CD4-positive, alpha-beta T cell treated with Interleukin-15 for 1 hour (primary cell): ENCODE measurements at places on chromosomes 4 and X.

DNA sequence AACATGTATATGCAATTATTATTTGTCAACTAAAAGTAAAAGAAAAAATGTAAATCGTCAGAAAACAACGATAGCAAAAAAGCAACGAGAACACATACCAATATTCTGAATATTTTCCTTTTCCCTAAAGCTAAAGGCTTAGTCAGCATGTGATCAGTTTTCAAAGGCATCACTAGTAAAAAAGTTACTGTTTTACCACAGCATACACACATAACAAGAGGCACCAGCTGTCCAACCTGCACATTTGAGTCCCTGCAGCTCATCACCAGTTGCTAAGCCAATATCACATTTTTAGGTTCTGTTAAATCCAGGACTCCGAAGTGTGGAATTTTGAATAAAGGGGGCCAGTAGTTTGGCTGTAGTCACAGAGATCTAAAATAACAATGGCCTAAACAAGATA lies 203.8 kb downstream of the ADGRA3 start:
- no peak for DNase-seq

GRCh38 chr4:156764145-156764544 lies 207.5 kb downstream of the PDGFC start:
- no peak for DNase-seq

DNA sequence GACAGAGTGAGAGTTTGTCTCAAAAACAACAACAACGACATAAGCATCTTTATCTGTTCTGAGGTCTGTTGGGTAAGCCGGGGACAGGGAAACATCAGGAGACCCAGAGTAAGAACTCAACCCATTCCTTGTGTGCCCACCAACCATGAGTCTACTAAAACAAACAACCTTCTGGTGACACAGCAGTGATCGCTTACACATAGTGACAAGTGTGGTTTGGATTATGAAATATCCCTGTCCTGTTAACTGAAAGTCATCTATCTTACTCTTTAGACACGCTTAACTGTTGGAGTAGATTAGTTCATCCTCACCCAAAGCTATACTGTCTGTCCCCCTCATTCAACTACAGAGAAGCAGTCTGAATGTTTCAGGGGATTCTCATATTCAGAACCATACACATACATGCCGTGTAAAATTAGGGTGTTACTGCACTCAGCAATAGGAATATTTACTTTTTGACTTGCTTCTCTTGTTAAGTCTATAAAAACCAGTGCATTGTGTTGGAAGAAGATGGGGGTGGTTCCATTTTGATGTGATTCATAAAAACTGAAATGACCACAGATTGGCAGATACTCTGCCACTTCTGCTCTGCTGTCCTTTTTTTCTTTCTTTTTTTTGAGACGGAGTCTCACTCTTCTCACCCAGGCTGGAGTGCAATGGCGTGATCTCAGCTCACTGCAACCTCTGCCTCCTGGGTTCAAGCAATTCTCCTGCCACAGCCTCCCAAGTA lies 27.4 kb downstream of the PHKA2 start:
- no peak for DNase-seq

DNA sequence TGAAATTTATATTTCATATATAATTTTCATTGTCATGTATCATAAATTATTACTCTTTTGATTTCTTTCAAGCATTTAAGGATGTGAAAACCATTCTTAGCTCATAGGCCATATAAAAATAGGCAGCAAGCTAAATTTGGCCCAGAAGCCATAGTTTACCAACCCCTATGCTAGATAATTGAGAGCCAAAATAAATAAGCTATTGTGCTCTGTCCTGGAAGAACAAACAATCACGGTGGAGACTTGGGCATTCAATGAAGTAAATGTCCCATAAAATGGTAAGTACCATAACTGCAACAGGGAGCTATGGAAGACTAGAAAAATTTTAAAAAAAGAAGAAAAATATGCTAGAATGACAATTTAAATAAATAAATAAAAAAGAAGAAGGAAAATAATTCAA lies 60.9 kb upstream of the PACRGL start:
- no peak for DNase-seq

- no peak for DNase-seq
Observed at GRCh38 chrX:3317191-3317718, 29.2 kb downstream of the MXRA5 start.

GRCh38 chr4:52946855-52947254 lies 84.7 kb downstream of the RASL11B start:
- no peak for DNase-seq

DNA sequence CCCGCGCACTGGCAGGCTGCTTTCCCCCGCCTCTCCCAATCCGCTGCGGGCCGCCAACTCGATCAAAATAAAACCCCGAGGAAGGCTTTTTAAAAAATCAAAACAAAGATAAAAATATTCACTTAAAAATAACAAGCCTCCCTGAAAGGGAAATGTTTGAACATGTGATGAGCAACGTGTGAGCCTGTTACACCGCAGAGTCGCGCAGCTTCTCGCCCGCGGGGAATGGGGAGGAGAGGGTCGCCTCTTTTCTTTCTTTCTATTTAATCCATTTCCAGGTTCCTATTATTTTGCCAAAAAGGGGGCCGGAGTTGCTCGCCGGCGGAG lies 326.0 kb upstream of the F9 start:
- DNase-seq: no peak

DNA sequence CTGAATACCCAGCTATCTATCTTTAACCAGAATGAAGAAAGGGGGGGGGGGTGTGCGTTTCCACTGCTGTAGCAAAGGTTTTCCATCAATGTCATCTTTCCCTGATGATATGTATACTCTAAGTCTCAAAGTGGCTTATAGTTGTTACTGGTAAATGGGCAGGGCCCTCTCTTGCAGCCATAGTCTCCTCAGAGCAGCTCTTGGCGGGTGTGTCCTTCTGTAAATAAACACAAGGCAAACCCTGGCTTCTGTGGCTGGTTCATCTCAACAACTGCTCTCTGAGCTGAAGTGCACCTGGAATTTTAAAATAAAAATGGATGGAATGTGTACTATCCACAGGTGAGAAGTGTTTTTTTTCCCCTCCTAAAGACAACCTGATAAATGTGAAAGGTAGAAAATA lies 57.5 kb upstream of the SCML1 start:
- DNase-seq: no peak

GRCh38 chrX:110514509-110514908 lies 155.9 kb downstream of the RTL9 start:
- DNase-seq: no peak

DNA sequence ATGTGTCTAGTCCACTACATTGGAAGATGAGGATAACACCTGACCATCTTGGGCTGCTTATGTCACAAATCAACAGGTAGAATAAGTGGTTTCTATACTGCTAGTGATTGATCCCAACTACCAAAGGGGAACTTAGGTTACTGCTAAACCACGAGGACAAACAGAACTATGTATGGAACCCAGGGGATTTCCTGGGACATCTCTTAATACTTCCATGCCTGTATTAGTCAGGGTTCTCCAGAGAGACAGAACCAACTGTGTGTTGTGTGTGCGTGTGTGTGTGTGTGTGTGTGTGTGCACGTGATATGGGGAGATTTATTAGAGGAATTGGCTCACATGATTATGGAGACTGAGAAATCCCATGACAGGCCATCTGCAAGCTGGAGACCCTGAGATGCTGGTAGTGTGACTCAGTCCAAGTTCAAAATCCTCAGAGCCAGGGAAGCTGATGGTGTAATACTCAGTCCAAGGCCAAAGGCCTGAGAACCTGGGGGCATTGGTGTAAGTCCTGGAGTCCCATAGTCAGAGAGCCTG lies 16.2 kb upstream of the AFF1 start:
- peak; percentile 26 for DNase-seq

- no peak for DNase-seq
Observed at GRCh38 chr4:161336016-161336530, 827.7 kb downstream of the FSTL5 start.

DNA sequence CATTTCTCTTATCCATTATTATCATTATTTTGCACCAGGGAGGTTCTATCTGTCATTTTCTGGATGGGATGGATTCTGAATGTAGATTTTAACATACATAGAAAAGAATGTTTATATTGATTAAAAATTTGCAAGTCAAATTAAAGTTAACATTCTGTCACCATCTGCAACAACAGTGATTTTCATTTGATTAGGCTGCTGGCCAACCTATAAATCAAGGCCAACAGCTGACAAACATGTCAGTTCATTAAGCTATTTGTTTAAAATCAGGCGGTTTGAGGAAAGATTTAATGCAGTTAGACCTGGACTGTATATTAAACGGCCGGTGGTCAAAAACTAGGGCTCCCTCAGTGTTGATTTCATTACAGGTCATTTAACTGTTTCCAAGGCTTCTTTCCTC lies 109.5 kb upstream of the CBR4 start:
- no peak for DNase-seq

GRCh38 chr4:138555584-138555983 lies 313.4 kb upstream of the SLC7A11 start:
- no peak for DNase-seq

GRCh38 chr4:54395013-54395527 lies 166.0 kb downstream of the PDGFRA start:
- DNase-seq: no peak

- DNase-seq: no peak
Observed at GRCh38 chr4:152677117-152677516, 2.7 kb downstream of the TMEM154 start.

DNA sequence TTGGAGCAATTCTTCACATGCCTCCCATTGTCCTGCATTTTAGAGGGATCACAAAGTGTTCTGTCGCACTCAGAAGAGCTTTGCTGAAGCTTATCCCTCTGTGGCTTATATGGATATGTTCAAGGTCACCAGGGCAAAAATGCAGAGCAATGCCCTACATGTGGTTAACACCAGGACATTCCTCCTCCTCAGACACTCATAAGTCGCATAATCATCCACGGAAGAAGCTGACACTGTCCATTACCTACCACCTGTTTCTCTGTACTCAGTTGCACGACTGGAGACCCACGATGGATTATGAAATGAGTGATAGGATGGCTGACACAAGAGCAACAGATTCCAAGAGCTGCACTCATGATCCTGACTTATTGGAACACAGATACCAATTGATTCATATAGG lies 68.7 kb upstream of the PRDX4 start:
- DNase-seq: no peak

DNA sequence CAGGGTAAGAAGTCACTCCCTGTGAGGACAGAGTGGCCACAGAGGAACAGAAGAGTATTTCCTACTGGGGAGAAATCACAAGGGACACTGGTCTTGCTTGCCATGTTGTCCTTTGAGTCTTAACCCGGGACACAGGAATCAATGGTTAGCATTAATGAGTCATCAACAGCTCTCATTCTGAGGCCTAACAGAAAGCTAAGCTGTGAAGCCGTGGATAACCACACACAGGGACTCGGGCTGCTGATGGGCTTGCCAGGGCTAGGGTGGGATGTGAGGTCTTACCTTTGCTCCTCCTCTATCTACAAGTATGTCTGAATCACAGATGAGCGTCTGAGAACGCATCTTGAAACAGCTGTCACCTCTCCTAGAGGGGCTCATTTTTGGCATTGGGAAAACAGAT lies 22.2 kb downstream of the HELT start:
- no peak for DNase-seq

DNA sequence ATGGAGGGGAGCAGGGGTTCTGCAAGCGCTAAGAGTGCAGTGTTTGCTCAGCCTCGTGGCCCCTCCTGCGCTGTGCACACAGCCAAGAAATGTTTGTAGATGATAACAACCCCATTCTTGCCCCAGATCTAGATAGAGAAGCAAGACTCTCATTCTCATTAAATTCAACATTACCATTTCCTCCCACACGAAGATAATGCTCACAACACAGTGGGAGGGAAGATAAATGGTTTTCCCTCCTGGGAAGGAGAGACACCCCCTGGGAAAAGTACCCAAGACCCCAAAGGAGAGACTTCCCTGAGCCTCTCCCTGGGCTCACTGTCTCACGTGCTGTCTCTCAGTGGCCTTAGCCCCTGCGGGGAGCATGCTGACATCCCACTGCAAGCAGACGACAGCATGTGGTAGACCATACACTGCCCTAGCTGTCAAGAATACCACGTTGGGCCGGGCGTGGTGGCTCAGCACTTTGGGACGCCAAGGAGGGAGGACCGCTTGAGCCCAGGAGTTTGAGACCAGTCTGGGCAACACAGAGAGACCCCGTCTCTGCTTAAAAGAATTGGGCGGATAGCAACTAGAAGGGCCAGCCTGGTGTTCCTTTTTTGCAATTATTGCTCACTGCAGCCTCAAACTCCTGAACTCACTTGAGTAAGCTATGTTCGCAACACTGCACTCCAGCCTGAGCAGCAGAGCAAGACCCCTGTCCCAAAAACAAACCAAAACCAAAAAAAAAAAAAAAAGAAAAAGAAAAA lies 34.9 kb upstream of the IQSEC2 start:
- DNase-seq: no peak

DNA sequence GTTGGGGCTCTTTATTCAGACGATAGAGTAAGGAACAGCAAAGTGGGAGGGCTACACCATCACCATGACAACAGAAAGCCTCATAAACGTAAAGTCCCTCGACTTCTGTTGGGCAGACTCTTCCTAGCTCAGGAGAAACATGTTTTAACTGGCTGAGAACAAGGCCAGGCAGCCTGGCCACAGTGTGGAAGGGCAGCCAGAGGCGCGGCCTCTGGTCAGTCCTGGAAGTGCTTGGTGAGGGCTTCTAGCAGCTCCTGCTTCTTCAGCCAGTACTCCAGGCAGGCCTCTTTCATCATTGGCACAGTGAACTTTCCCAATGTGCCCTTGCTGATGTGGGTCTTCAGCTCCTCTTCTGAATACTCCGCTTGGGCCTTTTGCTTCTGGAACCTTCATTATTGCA lies 690.9 kb downstream of the PCDH19 start:
- no peak for DNase-seq

GRCh38 chr4:43224559-43224958 lies 332.0 kb downstream of the GRXCR1 start:
- no peak for DNase-seq

GRCh38 chr4:153610623-153611376 lies 73.3 kb upstream of the TLR2 start:
- DNase-seq: no peak

DNA sequence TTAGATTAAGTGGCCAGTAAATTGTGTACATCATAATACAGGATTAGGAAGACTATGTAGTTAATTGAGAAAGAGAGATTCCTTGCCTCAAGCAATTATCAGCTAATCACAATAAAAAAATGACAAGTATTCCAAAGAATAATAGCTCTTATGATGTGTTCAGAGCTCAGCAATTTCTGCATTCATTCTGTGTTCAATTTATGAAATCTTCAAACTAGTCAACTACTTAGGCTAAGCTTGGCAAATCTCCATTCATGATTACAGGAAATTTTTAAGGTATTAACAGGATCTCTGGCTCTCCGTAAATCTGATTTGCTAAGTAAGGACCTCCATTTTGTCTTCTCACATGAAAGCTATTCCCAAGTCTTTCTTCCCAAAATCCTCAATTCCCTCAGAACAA lies 256.9 kb upstream of the TEX13A start:
- no peak for DNase-seq

DNA sequence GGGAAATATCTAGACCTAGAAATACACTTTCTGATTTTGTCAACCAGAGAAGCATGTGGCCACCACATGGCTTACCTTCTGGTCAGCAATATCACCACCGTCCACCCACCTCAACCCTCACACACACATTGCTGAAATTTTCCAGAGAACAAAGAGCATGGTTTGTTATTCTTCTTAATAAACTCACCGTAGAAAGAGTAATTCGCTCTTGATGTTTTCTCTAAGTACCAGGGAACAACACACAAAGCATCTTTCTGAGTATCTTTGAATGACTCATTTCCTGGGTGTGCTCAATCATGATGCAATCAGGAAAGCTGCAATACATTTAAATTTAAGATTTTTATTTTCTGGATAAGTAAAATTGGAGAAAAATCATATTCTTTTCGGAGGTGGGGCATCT lies 24.7 kb upstream of the LRAT start:
- no peak for DNase-seq
